CD4-positive, alpha-beta T cell treated with Interferon gamma for 1 hour (primary cell): ENCODE measurements at places on chromosomes 6 and 20.
A peak's percentile ranks its signal among the peaks of the same experiment; 100 is the strongest.

DNA sequence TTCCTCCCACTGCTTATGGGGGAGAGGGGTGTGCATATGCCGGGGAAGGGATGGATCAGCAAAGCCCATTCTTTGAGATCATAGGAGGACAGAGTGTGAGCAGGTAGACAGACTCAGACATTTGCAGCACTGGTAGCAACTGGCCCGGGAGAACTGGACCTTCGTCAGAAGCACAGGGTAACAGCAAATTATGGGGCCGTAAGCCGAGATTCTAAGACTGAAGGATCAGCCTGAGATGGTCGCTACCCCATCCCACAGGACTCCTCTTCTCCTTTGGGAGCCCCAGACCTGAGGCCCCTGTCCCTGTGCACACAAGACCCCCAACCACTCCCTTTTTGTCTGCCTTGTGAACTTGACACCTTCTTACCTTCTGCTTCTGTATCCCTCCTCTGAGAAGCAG, 106.5 kb downstream of the TOX2 start:
- no peak for DNase-seq

GRCh38 chr6:5999688-6000608, 6.8 kb downstream of the NRN1 start:
- DNase-seq, result no peak

DNA sequence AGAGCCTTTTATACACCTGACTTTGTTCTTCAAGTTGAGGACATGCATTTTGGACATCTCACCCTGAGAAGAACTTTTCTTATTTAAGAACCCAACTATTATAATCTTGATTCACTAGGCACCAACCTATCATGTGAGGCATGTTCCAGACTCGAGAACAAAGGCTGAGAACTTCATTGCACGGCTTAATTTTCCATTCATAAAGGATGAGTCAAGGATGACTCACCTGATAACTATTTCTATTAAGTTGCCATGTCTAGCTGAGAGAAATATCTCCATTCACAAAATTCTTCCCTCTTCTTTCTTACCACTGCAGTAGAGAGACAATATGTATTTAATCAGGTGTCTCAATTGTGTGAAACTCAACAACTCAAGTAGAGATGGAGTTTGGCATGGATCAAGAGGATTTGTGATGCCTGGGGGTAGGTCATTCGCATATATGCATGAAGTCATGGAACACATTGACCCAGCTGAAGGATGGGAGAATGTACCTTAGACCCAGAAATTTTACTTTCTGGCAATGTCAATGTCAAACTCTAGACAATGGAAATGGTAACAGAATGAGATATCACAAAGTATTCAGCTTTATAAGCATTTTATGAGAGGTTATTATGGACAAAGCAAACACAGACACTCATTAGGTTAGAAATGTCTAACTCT, 208.7 kb upstream of the PRND start:
- DNase-seq, result no peak

GRCh38 chr6:37059344-37060194, 54.1 kb downstream of the FGD2 start:
- peak; percentile 41 for DNase-seq

DNA sequence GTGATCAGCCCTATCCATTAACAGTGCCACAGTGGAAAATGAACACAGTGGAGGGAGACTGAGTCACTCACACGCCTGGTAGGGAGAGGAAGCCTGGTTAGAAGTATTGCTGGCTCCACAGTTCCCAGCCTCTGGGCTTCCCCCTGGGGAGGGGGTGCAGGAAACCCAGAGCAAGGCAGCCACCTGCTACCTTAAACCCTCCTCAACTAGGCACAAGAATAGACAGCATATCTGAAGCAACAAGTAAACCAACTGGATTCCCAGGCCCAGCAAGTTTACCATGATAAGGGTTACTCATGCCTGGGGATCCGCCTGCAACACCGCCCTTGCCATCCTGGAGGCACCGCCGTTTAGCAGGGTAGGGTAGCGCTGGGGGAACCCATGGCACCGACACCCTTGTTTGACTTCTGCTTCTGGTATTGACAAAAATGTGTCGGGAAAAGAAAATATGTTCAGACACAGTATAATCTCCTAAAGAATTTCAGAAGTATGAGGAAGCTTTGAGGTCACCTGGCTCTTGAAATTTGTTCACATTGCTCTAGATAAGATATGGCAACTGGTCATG, 38.3 kb downstream of the SLC22A23 start:
- no peak for DNase-seq

GRCh38 chr6:136923116-136923953, 1.2 kb downstream of the SLC35D3 start:
- DNase-seq, result no peak

DNA sequence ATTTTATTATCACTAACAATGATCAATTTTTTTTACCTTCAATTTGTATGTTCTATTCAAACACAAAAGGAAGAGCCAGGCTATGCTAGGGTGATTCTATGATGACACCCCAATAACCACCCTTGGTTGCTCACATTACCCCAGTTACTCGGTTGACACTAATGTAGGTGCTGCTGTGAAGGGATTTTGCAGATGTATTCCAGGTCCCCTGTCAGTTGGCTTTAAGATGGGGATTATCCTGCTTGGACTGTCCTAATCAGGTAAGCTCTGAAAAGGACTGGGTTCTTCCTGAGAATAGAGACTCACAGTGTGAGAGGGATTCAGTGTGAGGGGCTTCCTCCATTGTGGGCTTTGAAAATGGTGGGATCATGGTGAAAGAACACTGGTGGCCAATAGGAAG, 11.9 kb downstream of the HLA-A start:
- DNase-seq, result no peak

GRCh38 chr20:36303831-36304230, 2.3 kb upstream of the DLGAP4 start:
- no peak for DNase-seq

- DNase-seq, result no peak
These were observed 42.3 kb downstream of the TMC2 start for GRCh38 chr20:2578475-2579192.

- DNase-seq, result peak; percentile 17
These were observed 206.0 kb downstream of the CDC5L start for GRCh38 chr6:44593539-44593944.

DNA sequence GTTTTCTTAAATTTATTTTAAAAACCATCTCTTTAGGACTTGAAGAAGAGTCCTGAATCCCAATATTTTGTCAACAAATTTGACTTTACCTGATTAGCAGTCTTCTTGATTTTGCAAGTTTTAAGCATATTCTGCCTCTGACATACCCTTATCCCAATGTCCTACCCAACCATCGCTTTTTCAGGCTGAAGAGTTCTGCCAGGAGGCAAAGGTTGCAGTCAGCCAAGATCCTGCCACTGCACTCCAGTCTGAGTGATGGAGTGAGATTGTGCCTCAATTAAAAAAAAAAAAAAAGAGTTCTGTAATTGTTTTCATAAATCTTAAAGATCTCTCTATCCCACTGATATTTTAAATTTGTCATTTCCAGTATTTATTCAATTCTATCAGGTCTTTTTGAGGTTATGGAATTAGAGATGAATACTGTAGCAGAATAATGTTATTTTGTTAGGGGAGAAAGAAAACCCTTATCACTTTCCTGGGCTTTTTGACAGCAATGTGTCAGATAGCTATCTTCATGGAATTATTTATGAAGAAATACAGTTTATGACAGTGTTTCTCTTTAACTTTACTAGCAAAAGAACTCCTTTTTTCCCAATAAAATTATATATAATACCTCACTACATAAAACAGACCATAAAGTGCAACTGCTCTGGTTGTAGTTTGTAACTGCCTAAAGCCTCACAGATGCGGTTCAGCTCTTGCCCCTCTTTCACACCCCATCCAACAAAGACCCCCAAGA, 78.2 kb downstream of the IBTK start:
- DNase-seq, result no peak

DNA sequence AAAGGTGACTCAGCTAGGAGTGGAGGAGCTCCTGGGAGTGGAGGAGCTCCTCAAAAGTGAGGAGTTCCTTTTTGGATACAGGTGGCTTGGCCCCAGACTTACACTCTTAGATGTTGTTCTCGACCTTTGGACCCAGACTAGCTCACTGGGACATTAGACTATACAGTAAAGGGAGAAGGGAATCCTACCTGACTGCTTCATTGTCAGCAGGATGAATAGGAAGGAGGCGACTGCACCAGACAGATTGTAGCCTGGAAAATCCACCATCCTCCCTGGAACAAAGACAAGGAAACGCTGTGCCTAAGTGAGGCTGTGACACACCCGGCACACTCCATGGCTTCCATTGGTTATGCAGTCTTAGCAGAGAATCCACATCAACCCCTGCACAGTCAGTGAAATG, at the start of gene BTNL2:
BTNL2 (minus strand) TSS at position 325 of the 400 bp plus-strand sequence; CDS start at position 267, 58 bp downstream.
- no peak for DNase-seq

DNA sequence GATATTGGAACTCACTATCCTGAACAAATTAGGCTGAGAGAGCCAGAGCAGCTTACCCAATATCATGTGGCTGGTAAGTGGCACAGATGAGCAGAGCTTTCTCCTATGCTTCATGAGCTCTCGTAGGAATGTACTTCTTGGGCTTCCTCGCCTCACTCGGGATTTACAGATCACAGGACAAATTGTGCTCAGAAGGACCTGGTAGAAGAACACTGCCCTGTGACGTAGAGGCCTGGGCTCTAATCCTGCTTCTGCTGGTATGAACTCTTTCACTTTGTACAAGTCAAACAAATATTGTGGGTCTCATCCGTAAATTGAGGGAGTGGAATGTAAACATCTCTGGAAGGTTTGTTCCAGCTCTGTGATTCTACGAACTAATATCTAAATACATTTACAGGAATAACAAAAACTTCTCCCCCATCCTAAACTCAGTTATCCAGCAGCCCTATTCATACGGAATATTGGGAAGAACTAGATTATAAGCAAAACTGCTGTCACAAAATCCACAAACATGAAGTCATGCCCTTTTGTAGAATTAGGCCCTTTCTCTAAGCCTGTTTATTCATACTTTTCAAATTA, 187.6 kb downstream of the CLIC5 start:
- DNase-seq, result no peak

DNA sequence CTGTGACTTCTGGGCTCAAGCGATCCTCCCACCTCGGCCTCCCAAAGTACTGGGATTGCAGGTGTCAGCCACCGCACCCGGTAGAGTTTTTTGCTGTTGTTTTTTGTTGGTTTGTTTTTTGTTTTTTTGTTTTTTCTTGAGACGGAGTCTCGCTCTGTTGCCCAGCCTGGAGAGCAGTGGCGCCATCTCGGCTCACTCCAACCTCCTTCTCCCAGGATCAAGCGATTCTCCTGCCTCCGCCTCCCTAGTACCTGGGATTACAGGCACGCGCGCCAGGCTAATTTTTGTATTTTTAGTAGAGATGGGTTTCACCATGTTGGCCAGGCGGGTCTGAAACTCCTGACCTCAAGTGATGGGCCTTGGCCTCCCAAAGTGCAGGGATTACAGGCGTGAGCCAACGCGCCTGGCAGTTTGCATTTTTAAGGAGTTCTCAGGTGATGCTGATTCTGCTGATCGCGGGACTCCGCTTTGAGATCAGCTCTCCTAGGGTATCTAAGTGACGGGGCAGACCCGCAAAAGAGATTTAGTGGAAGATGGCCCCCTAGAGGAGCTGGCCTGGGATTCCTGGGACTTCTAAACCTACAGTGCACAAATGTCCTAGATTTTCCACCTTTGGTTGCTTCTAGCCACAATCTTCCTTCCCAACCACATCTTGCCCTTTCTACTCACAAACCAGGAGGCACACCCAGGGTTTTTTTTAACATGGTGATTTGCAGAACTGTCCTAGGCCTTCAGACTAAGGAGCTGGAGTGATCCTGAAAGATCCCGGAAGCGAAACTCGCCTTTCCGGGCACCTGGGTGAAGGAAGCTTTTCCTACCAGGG, 45.2 kb downstream of the DPPA5 start:
- DNase-seq, result no peak

GRCh38 chr20:36862857-36863668, 12.9 kb upstream of the TLDC2 start:
- no peak for DNase-seq

DNA sequence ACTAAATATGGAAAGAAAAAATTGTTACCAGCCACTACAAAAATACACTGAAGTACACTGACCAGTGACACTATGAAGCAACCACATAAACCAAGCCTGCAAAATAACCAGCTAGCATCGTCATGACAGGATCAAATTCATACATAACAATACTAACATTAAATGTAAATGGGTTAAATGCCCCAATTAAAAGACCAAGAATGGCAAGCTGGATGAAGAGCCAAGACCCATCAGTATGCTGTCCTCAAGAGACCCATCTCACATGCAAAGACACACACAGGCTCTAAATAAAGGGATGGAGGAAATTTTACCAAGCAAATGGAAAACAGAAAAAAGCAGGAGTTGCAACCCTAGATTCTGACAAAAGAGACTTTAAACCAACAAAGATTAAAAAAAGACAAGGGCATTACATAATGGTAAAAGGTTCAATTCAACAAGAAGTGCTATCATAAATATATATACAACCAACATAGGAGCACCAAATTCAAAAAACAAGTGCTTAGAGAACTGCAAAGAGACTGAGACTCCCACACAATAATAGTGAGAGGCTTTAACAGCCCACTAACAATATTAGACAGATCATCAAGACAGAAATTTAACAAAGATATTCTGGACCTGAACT, 104.8 kb downstream of the HACE1 start:
- DNase-seq, result no peak

- DNase-seq, result no peak
These were observed 95.7 kb downstream of the YTHDF1 start for GRCh38 chr20:63119963-63120807.

DNA sequence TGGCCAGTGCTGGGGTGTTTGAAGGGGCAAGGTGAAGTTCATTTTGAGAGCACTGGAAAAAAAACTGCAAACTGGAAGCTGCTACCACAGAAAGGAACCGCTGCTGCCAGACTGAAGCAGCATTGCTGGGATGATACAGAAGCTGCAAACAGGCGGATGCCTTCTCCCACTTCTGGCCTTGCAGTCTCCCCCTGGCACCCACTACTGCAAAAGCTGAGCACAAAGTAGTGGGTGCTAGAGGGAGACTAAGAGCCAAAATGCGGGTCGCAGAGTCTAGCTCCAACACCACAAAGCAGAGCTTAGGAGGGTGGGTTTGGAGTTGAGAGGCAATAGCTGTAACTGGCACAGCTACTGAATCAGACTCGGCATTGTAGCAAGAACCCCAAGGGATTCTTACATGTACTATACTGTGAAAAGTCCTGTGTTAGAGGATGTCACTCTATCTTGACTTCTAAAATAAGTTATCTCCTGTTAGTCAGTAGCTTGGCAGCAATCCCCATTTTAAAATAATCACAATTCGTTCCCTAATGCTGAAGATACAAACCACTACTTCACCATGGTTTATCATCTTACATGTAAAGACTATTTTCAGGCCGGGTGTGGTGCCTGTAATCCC, 44.0 kb upstream of the COL21A1 start:
- no peak for DNase-seq
